ENCODE measurements at places on chromosomes 13 and 19. TPM values are rescaled to one million over a fixed set of nuclear protein-coding genes. Genes with fewer than 3 reads are reported as not detected.

ZNF99 gene
- not detected for total RNA-seq

IGFL3 gene
- total RNA-seq = not detected

PGLYRP1 gene
- total RNA-seq = not detected

CAPS gene
- total RNA-seq = 7.3 TPM

IGSF23 gene
- total RNA-seq = 0.33 TPM

ZNF575 gene
- 0.26 TPM for total RNA-seq

ZNF433 gene
- 5.1 TPM for total RNA-seq

ZNF69 gene
- 7.1 TPM for total RNA-seq

C19orf33 gene
- not detected for total RNA-seq

TEX26 gene
- 0.26 TPM for total RNA-seq

DCT gene
- total RNA-seq = under 0.01 TPM

LGALS14 gene
- not detected for total RNA-seq

PTH2 gene
- total RNA-seq = not detected

EDNRB gene
- total RNA-seq = 0.99 TPM

PDE4C gene
- 1.3 TPM for total RNA-seq

ZNF296 gene
- not detected for total RNA-seq

RDH8 gene
- not detected for total RNA-seq

BCKDHA gene
- 30.0 TPM for total RNA-seq

WASF3 gene
- 16.2 TPM for total RNA-seq

LILRB3 gene
- total RNA-seq = not detected

ADGRE3 gene
- total RNA-seq = not detected

BCAM gene
- 20.3 TPM for total RNA-seq

TIMM44 gene
- 53.9 TPM for total RNA-seq

PLK5 gene
- total RNA-seq = not detected

ANGPTL8 gene
- total RNA-seq = not detected

NKG7 gene
- total RNA-seq = not detected

CAPN12 gene
- 0.50 TPM for total RNA-seq

LILRB2 gene
- not detected for total RNA-seq

C3 gene
- 1.2 TPM for total RNA-seq

LRFN3 gene
- 3.1 TPM for total RNA-seq

CPAMD8 gene
- 0.51 TPM for total RNA-seq

SERP2 gene
- total RNA-seq = 9.2 TPM

KCNC3 gene
- under 0.01 TPM for total RNA-seq

KLK8 gene
- total RNA-seq = not detected

RNF225 gene
- under 0.01 TPM for total RNA-seq

URAD gene
- total RNA-seq = not detected

VSTM2B gene
- total RNA-seq = not detected

IRF2BP1 gene
- total RNA-seq = 23.1 TPM

MATK gene
- not detected for total RNA-seq

CGB1 gene
- total RNA-seq = not detected

COX6B2 gene
- total RNA-seq = 0.17 TPM

GIPR gene
- not detected for total RNA-seq

SHISA2 gene
- total RNA-seq = under 0.01 TPM

PNMA8A gene
- 8.9 TPM for total RNA-seq

All from fibroblast of lung (primary cell).